Right ventricle myocardium inferior (tissue), 1 donor: ENCODE measurements at places on chromosomes 3 and 15. TPM values are rescaled to one million over a fixed set of nuclear protein-coding genes. Genes with fewer than 3 reads are reported as not detected.

DNA sequence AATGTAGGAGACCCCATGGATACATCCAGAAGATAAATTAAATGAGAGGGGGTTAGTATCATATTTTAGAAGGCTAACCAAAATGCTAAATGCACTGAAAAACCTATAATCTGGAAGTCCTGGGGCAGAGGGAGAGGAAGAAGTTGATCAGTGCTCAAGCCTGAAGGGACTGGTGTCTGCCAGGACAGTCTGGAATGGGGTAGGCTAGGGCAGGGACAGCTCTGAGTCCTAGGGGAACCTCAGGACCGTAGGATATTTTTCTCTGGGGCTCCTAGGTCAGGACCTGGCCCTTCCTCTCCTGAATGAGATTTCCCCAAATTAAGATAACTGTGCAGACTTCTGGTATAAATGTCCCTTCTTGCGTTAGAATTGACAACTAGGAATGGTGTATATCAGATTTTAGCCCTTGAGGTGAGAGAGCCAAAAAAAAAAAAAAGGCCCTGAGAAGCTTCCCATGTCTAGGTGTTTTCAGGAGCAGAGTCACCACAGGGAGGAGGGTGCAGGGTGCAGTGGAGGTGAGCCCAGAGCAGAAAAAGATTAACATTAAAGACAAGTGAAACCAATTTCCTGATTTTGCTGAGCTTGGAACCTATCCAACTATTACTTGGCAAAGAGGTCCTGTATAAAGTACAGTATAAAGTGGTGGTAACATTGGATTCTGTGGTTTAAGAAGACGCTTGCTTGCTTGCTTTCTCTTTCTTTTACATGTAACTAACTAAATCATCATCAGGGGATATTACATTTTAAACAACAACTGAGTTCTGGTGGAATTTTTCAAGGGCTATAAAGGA lies 63.5 kb downstream of the HACD2 start:
- DNase-seq: no peak

DNA sequence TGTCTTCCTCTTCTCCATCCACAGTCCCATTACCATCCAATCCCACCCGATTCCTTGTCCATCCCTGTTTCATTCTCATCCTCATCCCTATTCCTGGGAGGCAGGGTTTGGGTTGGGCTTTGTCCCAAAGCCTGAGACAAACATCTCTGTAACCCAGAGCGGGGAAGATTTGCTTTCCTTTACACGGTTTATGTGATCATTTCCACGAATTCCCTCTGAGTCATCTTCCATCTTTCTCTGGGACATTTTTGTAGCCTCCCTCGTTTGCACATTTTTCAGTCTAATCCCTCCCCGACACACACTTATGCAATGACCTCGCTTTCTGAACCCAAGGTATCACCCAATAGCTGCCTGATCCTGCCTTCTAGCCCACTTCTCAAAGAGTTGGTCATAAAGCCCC lies 22.8 kb downstream of the DUOX2 start:
- DNase-seq: no peak

GRCh38 chr3:102125197-102125993 lies 276.1 kb downstream of the NFKBIZ start:
- no peak for DNase-seq

DNA sequence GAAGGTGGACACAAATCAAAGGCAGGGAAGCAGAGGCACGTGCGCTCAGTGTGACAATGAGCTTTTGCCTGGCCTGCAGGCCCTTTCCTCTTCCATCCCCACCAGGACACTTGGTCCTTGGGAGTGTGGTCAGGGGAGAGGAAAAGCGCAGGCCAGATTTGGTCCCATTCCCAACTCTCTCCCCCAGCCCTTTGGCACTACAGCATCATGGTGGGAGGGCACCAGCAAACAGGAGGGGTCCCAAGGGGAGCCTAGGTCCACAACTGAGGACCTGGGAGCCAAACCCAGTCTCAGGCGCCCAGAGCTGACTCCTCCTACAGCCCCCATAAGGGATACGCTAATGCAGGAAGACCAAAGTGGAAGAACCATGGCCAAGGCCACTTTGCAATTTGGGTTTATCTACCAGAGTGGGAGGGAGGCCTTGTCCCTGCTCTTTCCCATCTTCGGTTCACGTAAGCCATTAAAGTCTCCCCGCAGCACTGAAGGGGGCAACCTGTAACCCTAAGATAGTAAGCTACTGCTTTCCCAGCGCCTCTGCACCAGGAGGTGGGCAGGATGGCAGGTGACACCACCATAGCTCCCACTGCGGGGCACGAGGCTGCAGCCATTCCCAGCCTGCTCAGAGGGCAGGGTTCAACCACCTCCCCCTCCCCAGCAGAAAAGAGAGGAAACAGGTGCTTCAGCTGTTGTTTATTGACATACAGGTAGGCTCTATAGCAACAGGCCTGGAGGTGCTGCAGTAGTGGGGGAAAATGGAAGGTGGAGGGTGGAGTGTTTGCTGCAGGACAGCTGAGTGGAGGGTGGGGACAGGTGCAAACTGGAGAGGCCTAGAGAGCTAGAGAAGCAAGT lies 993 bp upstream of the GRAMD2A start:
- DNase-seq: no peak

GRCh38 chr3:120642368-120642948 lies 39.6 kb downstream of the HGD start:
- no peak for DNase-seq

The LRRC34 gene
- 1.6 TPM for total RNA-seq

DNA sequence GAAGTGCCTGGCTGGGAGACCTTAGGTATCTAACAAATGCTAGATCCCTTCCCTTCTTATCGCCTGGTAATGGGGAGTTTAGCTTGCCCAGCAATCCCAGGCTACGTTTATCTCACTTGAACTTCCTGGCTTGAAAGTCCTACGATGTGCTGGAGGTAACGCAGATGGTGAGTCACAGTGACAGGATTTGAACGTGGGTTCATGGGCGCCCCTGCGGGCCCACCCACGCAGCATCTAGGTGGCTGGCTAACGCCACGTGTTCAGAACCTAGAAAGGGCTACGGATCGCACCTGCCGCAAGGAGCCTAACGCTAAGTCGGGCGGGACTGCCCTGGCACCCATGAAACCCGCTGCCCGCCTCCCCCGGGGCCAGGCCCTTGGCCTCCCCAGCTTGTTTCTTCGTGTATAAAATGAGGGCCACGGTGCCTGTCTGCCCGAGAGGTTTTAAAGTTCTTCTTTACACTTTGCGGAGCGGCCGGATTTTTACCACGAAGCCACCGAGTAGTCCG lies 600 bp upstream of the USP3 start:
- DNase-seq: no peak

- DNase-seq: no peak
These were observed 47.6 kb upstream of the MED12L start for GRCh38 chr3:151037746-151038477.

DNA sequence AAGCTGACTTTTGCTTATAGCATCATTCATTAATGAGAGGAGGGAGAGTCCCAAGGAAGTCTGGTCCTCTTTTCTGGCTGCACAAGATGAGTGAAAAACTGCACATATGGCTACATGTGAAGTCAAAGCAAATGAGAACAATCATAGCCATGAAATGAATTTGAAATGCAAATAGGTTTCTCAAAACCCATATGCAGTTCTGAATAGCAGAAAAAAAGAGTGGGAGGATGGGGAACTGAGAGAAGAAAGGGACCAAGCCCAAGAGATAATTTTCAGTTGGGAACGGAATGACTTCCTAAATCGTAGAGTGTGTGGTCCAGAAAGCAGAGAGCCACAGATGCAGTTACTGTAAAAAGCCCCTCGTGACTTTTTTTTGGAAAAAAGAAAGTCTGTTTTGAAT lies 66.3 kb downstream of the GTPBP8 start:
- DNase-seq: no peak

- no peak for DNase-seq
These were observed 185.1 kb upstream of the SNTN start for GRCh38 chr3:63467392-63467791.

DNA sequence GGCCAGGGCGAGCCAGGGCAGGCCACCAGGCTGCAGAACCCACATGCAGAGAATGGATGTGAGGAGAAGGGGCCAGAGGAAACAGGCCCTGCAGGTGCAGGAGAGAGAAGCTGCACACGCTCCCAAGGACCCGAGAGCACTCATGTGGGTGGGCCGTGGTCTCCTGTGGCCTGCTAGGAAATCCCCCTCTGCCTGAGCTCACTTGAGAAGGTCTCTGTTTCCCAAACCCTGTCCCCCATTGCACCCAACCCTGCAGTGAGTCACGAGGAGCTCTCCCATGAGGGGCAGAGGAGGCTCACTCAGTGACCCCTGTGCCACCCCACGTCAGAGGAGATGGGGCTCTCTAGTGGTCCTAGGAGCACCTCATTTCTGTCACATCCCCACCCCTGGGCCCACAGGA lies 111.1 kb downstream of the KLF13 start:
- DNase-seq: no peak

GRCh38 chr3:71862371-71863140 lies 77.6 kb upstream of the PROK2 start:
- no peak for DNase-seq

DNA sequence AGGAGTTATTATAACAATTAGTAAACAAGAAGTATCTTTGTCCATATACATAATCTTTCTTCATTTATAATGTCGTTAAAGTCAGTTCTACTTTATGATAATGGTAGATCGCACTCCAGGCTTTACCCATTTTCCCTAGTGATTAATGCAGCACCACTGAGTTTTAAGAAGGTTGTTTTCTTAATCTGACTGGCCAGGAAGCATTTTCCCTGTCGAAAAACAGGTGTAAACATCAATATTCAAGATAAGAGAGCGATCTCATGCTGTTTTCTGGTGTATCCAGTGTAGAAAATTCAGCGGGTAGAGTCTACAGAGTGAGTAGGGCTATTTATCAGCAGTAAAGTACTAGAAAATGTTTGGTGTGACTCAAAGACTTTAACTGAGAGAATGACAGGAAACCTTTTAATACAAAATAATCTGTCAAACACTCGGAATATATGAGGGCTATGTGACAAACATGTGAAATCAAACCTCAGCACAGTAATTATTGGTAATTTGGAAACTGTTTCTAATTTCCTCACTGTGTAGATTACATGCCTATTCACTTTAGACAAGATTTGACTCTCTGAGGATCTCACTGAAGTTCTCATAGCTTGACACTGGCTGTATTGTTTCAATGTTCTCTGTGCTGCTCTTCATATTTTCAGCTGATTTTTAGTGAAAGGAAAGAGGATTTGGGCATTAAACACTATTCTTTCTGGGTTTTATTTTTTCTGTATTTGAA lies 1013.2 kb downstream of the VGLL3 start:
- DNase-seq: no peak

The GOLGA8S gene
- 0.30 TPM for total RNA-seq
